MV-4-11 (cell line): ENCODE measurements at places on chromosomes 13 and 19.
A peak's percentile ranks its signal among the peaks of the same experiment; 100 is the strongest.

GRCh38 chr13:33617055-33617454, 200.9 kb upstream of the RFC3 start:
- DNase-seq, result no peak

GRCh38 chr13:67277581-67277980, 47.4 kb upstream of the PCDH9 start:
- no peak for DNase-seq

GRCh38 chr19:35712567-35713505, 5.0 kb upstream of the KMT2B start:
- DNase-seq, result no peak

DNA sequence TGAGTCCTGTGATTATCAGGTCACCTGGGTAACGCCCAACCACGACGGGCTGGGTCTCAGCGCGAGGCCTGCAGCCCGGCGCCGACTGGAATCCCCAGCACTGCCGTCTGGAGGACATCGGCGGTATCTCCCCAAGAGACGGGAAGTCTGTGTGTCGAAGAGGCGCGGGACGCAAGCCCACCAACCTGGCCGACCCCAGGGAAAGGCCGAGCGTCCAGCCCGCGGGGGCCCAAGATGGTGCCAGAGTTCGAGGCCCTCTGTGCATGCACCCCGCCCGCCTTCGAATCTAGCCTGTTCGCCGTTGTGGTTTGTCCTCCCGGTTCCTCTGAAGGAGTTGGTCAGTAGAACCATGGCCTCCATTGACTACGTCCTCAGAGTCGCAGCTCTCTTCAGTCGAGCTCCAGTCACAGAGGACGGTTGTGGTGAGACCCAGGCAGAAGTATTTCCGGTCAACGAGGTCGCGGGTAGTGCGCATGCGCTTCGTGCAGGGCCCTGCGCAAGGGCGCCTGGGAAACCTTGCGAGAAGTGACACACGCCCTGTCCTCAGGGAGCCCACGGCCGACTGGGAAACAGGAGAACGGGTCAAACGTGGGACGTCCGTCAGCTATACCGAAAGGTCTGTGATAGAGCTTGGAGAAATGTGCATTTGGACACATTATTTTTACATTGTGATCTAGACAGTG, 24.1 kb upstream of the PEG3 start:
- DNase-seq, result no peak

DNA sequence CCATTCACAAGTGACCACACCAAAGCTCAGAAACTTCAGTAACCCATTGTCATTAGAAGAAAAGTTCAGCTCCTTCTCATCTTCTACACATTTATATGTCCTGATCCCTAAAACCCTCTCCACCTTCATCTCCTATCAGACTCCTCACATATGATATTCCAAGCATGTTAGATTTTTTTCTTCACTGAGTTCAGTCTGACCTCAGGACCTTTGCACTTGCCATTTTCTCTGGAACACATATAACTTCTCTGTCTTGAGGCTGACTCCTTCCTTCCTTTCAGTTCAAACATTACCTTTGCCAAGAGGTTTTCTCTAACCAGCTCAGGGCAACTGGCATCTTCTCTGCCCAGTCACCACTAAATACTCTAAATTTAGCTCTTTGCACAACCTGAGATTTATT, 54.1 kb downstream of the C13orf42 start:
- DNase-seq, result no peak

GRCh38 chr13:46293436-46293835, 81.7 kb downstream of the LRRC63 start:
- no peak for DNase-seq

GRCh38 chr19:11479898-11480714, 740 bp downstream of the ELAVL3 start:
- DNase-seq, result no peak

- no peak for DNase-seq
Measured at GRCh38 chr13:66943530-66943929, 286.6 kb downstream of the PCDH9 start.

DNA sequence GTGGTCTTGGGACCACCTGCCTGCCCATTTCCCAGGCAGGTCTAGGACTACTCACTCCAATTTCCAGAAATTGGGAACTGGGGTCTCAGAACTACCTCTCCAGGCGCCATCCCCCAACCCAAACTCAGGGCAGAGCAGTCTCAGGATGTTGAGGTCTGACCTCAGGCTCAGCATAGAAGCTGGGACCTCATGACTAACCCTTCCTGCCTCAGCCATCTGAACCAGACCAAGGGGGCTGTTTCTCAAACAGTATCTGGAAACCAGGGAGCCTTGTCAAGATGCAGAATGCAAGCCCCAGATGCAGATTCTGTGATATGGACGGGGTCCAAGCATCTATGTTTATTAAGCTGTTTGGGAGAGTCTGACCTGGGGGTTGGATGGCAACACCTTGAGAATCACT, 1.3 kb downstream of the FBXW9 start:
- peak; percentile 49 for DNase-seq

GRCh38 chr19:42501733-42502132, 26.5 kb downstream of the CEACAM1 start:
- no peak for DNase-seq

- no peak for DNase-seq
Measured at GRCh38 chr13:98100481-98100880, 42.4 kb upstream of the FARP1 start.

DNA sequence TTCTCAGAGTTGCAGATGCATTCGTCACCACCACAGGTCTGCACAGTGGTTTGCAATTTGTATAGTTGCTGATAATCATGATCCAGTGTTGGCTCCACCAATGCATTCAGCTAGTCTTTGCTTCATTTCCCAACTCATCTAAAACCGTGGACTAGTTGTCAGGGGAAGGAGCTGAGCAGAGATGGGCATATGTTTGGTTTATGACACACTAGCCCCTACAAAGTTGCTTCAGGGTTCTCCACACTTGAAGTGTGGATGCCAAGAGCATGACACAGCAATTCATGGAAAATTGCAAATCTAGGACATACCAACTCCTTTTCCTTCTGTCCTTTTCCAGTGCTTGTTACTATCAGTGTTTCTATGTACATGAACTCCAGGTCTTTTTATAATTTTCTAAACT, 168.0 kb downstream of the TNFSF13B start:
- no peak for DNase-seq

- DNase-seq, result no peak
Measured at GRCh38 chr19:7304200-7304599, 10.0 kb upstream of the INSR start.

- no peak for DNase-seq
Measured at GRCh38 chr13:29418026-29418425, 177.5 kb downstream of the SLC7A1 start.

DNA sequence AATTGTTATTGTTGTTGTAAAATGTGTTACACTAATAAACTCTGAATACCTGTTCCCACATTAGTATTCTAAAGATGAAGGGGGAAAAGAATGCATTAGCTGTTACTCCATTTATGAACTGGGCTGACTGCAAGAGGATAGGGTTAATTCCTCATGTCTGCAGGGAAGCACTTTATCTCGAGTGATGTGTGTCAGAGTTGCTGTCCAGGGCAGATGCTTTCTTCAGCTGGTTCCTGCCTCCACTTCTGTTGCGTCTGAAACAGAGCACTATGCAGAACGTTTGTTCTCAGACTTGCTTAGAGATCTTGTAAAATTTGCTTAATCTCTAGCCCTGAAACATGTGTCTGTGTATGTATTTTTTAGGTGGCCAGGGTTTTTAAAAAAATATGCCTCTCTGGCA, 318.8 kb downstream of the SPRY2 start:
- no peak for DNase-seq

GRCh38 chr19:17200408-17201079, 14.6 kb upstream of the USE1 start:
- DNase-seq, result no peak

GRCh38 chr13:68099631-68100030, 869.5 kb upstream of the PCDH9 start:
- peak; percentile 95 for DNase-seq

- DNase-seq, result peak; percentile 61
Measured at GRCh38 chr19:48900477-48901406, 630 bp downstream of the NUCB1 start.

DNA sequence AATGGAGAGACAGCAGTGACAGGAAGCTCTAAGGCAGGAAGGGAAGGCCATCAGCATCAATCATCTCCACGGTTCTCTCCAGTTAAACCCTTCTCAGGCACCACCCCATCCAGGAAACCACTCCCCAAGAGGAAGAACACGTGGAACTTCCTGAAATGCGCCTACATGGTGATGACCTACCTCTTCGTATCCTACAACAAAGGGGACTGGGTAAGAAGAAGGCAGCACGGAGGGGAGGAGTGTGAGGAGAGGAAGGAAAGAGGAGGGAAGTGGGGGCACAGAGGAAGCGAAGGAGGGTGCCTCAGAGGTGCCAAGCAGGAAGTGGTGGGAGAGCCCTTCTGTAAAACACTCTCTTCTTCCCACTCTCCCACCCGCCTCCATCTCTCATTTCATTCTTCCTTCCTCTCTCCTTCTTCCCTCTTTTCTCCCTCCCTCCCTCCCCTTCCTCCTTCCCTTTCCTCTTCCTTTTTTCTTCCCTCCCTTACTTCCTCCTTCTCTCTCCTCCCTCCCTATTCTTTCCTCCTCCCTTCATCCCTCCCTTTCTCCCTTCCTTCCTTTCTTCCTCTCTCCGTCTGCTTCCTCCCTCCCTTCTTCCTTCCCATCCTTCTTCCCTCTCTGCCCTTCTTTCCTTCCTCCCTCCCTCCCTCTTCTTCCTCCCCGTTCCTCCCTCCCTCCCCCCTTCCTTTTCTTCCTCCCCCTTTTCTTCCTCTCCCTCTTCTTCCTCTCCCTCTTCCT, 12.6 kb downstream of the ZSCAN5A start:
- DNase-seq, result peak; percentile 18

DNA sequence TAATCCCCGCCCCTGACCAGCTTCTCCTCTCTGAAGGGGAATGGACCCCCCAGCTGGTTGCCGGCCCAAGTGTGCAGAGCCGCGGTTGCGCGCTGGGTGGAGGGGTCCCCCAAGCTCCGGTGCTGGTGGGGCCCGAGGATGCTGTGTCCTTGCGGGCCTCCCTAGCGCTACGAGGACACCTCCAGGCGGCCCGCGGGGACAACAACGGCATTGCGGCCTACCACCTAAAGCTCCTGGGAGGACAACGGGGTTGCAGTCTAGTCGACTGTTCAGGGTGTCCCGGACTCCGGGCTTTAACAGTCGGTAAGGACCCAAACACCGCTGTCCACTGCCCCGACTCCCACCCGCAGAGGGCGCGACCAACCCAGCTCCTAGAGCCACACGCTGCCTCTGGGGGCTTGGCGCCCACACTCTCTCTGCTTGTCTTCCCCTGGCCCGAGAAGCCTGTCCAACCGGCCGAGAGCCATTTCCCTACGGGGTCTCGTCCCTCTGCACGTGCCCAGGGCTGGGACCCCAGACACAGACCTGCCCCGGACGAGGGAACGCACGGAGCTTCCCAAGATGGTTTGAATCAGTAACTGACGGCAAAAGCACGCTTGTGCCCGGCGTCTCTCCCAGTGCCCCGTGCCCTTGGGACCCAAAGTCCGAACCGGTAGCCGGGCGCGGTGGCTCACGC, 927 bp upstream of the SDHAF1 start:
- DNase-seq, result no peak

GRCh38 chr13:45162821-45163220, 38.0 kb downstream of the KCTD4 start:
- DNase-seq, result no peak

DNA sequence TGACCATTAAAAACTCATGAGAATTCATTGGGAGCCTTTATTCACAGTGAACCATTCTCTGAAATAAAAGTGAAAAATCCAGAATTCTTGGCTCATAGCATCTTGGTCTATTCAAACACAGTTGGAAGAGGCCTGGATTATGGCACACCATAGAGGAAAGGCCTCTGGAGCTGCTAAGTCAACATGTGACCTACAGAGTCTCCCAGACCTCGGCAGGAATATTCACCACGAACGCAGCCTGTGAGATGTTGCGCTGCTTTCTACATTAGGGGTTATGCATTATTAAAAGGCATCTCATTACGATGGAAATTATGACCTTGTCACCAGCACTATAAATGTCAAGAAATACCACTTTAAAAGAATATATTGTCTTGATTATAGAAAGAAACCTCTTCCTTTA, 132.6 kb downstream of the EFNB2 start:
- DNase-seq, result no peak

DNA sequence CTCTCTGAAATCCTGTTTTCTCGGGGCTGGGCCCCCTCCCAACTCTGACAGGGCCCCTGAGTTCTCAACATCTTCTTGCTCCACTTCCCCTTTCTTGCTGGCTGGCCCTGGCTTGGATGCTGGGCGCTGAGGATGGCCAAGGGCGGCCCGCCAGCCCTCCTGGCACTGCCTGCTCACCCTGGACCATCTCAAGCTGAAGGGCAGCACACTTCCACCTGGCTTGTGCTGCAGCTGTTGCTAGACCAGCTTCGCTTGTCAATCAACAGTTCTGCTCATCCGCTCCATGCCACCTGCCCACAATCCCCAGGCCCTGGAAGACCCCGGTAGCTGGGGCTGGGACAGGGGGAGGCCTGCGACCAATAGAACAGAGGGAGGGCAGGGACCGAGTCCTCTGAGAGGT, 6.9 kb upstream of the GMIP start:
- DNase-seq, result peak; percentile 54

- no peak for DNase-seq
Measured at GRCh38 chr13:97892717-97893116, 60.8 kb upstream of the IPO5 start.

DNA sequence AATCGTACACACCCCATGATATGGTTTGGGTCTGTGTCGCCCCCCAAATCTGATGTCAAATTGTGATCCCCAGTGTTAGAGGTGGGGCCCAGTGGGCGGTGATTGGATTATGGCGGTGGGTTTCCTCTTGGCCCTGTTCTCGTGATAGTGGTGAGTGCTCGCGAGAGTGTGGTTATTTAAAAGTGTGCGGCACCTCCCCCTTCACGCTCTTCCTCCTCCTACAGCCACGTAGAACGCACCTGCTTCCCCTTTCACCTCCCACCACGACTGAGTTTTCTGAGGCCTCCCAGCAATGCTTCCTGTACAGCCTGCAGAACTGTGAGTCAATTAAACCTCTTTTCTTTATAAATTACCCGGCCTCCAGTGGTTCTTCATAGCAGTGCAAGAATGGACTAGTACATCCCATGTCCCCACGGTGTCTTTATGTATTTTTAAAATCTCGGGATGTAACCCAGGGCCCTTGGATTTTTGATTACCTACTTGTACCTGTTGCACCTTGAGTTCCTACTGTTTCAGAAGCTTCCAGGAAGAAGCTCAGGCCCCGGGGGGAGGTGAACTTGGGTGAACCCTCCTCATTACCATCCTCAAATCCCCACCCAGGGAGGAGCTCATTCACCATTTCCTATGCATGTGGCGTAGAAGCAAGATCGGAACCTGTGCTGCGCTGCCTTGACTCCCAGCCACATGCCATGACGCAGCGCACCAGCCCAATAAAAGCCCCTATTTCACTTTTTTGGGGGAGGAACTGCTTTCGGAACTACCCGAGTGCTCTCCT, 52.4 kb downstream of the TEX29 start:
- no peak for DNase-seq
